ENCODE measurements at places on chromosomes 13 and 19. TPM values are rescaled to one million over a fixed set of nuclear protein-coding genes. Genes with fewer than 3 reads are reported as not detected.

The ZNF345 gene
- total RNA-seq: 2.7 TPM

GRCh38 chr19:57099199-57099661 lies 20.6 kb upstream of the USP29 start:
- peak; percentile 77 for DNase-seq

GRCh38 chr19:14470031-14470876 lies 4.9 kb downstream of the PTGER1 start:
- no peak for DNase-seq

- no peak for DNase-seq
Observed at GRCh38 chr13:105153611-105154010, 1381.9 kb downstream of the EFNB2 start.

All from cardiac septum (tissue), 1 donor.